KG1 (cell line): ENCODE measurements at places on chromosomes 7 and 10.

- no peak for DNase-seq
Measured at GRCh38 chr10:129402459-129402858, 64.6 kb upstream of the MGMT start.

- no peak for DNase-seq
Measured at GRCh38 chr10:61376908-61377368, 76.2 kb downstream of the TMEM26 start.

GRCh38 chr7:98054585-98054984, 52.1 kb upstream of the LMTK2 start:
- DNase-seq: no peak

DNA sequence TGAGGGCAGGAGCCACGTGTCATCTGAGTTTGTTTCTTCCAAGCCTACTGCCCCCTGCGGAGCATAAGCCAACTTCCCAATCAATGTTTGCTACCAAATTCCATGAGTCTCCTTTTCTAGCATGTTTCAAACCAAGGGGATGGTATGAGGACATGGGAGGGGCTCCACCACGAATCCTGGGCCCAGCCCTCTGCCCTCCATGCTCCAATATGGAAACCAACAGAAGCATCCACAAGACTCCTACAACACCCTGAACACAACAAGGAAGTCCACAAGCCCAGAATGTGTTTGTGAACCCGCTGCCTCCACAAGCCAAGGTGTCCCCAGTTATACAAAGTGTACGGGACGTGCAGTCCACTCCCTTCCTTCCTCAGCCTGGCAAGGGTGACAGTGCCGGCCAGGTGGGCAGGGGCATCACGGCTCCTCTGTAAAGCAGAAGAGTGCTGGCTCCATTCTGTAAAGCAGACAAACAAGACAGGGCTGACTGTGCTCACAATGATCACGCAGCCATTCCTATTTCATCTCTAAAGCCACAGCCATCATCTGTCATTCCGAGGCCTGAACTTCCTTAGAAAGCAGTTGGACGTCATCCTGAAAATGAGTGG, 466.1 kb downstream of the PTPRN2 start:
- DNase-seq: no peak

- DNase-seq: no peak
Measured at GRCh38 chr7:113774182-113774807, 144.5 kb downstream of the PPP1R3A start.

DNA sequence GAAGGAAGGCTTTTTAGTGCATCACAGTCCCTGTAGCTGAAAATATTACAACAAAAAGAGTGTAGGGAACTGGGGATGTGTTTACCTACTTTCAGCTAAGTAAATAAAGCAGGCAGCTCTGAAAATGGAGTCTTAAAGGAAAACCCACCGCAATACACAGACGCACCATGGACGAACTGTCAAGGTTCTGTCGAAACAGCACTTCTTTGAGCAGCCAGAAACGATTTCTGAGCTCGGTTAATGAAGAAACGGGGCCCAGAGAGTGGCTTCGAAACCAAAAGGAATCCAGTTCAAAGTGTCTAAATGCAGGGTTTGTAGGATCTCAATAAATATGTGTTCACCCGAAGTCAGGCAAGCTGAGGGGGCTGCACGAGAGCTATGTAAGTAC, 275.4 kb upstream of the NEBL start:
- no peak for DNase-seq

GRCh38 chr10:90591629-90592028, 266.2 kb downstream of the HTR7 start:
- DNase-seq: no peak

GRCh38 chr10:83706952-83707582, 432.2 kb upstream of the GHITM start:
- DNase-seq: no peak

DNA sequence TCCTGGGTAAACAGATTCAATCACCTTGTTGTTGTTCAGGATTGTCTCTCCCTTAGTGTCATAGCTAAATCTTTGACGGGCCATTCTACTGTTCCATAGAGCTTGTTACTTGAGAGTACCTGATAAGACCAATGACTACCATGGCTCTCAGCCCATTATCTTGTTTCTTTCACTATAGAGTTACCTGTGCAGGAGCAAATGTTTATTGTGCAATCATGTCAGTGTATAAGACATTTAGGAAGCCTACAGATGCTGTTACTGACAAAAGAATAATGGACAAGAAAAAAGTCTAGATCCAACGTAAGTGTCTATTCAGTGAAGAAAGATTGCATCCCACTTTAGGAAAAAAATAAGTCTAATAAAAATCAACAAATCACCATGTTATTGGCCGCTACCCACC, 1041.7 kb upstream of the AUTS2 start:
- DNase-seq: no peak

DNA sequence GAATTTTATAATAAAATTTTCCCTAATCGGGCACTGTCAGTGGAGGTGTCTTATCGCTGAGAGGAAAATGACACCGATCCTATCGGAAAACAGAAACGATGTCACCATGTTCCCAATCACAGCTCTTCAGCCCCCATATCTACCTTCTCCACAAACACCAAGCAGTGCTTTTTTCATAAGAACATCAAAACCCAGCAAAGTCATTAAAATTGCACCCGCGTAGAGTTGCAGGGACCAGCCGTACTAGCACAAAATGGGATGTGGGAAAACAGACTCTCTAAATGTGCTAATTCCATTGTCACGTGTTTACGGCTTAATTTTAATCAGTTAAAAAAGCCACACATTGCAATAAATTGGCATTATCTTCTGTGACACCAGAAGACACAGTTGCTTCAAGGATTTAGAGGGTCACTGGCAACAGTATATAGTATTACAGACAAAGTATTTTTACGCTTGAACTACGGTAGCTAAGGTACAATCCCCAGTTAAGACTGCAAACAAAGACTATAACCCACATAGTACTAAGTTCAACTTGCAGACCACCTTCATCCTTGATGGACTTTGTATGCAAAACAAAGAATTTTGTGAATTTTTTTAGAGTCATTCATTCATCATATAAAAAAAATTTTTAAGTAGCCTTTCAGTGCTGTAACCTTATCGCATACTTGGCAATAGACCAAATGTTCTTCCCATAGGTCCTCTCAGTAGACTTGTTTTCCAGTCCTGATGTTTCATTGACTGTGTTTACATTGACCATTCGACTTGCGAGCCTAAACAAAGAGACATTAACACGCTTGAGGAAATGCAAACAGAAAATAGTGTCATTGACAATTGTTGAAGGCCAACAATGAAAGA, 116.0 kb downstream of the VTI1A start:
- DNase-seq: no peak

DNA sequence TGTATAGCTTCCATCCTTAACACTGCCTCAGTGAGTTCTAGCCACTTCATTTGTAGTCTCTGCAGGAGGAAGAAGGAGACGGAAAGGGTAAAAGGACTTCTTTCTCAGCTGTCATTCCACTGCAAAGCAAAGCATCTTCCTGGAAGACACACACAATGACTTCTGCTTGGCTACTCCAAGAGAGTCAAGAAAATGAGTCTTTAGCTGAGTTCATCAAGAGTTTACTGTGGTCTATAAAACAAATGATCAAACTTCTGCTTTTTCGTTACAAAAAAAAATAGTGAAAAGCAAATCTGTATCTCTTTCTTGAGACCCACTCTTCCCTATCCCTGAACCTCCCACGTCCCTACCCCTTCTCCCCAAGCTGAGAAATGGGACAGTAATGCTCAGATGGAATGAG, 205.0 kb upstream of the AHR start:
- DNase-seq: no peak

- DNase-seq: no peak
Measured at GRCh38 chr10:96387601-96388000, 28.8 kb upstream of the OPALIN start.

DNA sequence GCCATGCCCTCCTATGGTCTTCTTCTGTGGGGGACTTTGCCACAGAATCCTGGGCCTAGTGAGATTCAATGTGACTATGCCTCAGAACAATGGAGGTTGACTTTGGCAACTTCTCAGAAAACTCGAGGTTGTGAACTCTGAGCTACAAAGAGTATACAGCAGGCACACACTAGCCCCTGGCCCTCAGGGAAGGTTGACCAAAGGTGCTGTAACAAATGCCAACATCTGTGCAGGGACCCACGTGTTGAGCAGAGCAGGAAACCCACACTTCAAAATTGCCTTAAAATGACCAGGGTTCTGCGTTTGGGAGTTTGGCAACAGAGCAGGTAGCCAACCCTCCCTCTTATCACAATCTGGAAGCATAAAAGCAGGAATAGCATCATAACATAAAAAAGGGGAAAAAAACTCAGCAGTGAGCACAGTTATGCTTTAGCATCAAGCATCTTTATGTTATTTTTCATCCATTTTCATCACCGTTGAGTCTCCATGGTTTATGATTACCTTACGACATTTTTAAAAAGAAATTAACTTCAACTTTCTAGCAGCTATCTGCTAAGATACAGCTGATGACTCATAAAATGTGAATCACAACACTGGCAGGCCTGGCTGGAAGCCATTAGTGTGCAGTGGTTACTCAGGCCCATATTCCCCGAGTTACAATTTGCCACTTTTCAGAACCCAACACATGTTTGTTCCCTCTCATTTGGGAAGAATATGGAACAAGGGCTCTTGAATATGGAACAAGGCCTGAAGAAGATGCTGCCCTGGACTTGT, 11.1 kb downstream of the PRLHR start:
- DNase-seq: no peak
